ENCODE measurements at places on chromosomes 1 and 21.

DNA sequence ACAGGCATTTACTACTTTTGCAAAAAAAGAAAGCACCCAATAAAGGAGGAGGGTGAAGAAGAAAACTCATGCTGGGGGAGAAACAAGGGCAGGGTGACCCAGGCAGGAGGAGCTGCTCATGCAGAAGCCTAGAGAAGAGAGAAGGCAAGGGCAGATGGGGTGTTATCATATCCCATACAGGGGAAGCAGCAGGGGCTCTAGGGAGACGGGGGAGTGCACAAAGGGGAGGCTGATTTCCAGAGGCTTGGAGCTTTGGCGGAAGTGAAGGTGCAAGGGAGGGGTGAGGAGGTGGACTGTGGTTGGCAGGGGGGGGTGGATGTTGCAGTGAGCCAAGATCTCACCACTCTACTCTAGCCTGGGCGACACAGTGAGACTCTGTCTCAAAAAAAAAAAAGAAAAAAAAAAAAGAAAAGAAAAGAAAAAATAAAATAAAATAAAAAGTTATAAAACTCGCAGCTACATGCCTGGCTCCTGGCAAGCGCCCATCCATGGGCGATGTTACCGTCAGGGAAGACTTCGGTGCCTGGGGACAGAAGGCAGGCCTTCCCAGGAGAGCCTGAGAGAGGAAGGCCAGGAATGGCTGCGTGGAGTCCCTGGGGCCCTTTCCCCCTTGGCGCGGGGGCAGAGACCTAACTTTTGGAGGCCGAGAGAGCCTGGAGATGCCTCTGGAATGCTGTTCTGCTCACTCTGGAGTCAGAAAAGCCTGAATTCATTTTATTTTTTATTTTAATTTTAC lies 3.3 kb upstream of the FCN3 start:
- DNase-seq, result no peak

DNA sequence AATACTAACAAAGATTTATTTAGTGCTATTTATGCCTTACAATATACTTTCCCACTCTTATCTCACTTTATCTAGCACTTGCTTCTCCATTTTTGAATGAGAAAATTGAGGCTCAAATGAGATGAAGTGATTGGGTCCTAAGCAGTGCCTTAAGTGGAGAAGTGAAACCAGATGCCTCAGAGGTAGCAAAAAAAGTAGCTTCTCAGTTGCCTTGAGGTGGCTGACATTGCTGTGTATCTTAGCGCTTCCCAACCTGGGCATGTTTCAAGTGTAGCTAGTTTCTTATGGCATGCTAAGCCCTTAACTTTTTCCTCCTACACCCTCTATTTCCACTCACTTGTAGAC lies 390.4 kb downstream of the OMA1 start:
- DNase-seq, result no peak

DNA sequence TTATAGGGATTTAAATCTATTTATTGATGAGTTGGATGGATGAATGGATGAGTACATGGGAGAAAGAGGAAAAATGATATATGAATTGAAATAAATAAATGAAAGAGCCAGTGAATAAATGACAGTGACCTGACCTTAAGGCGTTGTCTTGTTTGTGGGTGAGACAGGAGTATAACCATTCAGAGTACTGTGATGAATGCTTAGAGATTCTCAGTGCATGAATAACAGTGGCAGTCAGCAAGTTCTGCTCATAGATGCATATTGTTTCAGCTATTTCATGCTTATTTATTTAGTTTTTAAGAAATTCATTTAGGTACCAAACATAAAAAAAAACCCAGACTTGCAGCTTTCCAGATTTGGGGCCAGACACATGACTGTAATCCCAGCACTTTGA lies 116.4 kb downstream of the FGGY start:
- DNase-seq, result no peak

- DNase-seq, result no peak
These were observed 6.6 kb upstream of the MIIP start for GRCh38 chr1:12012560-12013316.

DNA sequence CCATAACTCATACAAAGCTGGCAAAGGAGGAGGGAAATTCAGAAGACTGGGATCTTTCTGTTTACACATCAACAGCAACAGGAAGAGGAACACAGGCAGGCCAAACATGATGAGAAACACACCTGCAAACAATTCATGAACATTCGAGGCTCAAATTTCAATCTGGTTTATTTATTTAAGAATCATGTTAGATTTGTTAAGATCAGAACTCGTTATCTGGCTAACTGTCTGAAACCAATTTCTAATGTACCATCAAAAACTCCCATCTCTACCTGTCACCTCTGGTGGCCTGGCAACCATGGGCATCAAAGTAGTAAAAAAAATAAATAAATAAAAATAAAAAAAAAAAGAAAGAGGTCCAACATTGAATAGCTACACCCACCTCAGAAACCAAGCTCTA lies 9.8 kb downstream of the LBR start:
- DNase-seq, result no peak

- DNase-seq, result no peak
These were observed 8.0 kb downstream of the MED8 start for GRCh38 chr1:43381612-43382011.

- DNase-seq, result no peak
These were observed 701.9 kb upstream of the ZP4 start for GRCh38 chr1:238592621-238593020.

DNA sequence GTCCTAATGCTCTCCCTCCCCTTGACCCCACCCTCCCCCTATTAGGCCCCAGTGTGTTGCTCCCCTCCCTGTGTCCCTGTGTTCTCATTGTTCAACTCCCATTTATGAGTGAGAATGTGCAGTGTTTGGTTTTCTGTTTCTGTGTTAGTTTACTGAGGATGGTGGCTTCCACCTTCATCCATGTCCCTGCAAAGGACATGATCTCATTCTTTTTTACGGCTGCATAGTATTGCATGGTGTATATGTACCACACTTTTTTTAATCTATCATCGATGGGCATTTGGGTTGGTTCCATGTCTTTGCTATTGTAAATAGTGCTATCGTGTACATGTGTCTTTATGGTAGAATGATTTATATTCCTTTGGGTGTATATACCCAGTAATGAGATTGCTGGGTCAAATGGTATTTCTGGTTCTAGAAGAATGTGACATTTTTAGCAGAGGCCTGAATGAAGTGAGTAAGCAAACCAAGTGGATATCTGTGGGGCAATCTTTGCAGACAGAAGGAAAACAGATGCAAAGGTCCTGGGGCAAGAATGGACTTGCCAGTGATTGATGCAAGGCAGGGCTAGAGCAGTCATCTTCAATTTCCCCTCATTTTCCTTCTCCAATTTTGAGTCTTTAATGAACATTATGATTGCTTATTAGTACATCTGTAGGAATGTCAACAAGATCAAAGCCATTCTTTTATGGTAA lies 50.2 kb downstream of the UBE4B start:
- DNase-seq, result no peak

GRCh38 chr1:218496561-218496960 lies 151.4 kb downstream of the TGFB2 start:
- DNase-seq, result no peak

GRCh38 chr1:151807766-151808165 lies 2.5 kb upstream of the LINGO4 start:
- DNase-seq, result no peak

- DNase-seq, result no peak
These were observed 689.5 kb upstream of the NCAM2 start for GRCh38 chr21:20308586-20309315.

DNA sequence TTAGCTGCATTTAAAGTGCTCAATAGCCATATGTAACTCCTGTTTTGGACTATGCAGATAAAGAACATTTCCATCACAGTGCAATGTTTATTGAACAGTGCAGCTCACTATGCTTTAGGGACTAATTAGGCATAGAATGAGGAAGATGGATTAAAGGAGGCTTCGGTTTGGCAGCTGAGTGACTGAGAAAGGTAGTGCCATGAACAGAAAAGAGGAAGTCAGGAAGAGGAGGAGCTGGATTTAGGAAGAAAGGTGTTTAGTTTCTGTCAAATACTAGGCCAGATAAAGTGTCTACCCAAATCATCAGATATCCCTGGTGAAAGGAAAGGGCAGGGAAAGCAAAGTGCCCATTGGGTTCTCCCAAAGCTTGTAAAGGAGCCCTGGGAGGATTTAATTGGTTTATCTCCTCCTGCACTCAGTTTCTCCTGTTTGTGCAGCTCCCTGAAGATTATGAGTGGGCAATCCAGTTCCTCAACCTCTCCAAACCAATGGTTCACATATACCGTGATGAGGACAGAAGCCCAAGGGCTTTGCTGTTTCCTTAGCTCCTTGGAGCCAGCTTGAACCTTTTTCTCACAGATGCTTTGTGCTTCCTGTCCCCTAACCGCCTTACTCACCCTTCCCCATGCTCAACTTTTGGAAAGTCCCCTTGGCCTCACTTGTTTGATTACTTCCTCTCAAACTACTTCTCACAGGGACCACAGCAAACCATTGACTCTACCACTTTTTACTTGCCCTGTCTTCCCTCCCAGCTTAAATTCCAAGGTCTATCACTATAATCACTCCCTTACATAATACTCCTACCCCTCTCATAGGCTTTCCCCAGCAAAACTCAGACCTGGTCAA lies 3.5 kb upstream of the RAP1A start:
- DNase-seq, result no peak

DNA sequence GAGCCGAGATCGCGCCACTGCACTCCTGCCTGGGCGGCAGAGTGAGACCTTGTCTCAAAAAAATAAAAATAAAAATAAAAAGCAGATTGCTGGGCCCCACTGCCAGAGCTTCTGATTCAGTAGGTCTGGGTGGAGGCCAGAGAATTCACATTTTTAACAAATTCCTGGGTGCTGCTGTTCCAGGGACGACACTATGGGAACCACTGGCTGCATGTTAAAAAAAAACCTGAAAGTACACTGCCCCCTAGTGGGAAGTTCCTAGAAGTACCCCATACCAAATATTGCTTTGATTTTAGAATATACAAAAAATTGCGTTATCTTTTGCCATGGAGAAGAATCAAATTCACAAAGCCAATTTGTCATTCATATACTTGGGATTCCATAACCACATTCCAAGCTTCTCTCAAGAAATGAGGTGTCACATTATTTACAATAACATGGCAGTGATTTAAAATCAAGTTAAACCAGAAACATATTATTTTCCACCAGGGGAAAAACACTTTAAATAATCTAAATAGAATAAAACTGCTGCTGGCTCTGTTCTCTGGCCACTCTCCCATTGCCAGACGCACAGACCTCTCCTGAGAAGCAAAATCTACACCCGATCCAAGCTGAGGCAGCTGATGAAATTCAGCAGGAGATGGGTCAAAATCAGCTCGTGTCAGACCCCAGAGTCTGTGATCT lies 27.4 kb downstream of the SYF2 start:
- DNase-seq, result no peak

DNA sequence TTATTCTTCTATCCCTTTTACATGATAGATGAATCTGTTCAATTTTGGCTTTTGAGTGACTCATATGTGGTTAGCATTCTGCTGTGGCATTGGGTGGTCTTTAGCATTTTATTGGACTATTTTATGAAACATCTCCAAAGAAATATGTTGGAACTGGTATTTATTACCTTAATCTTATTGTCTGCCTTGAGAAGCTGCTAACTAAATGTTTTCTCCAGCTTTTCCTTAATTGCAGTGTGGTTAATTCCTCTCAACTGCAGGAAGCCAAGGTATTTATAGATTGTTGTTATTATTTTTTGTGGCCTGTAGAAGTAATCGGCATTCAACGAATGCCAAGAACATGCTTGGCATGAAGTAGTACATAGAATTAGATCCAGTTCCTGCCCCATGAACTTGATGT lies 64.1 kb downstream of the NOS1AP start:
- no peak for DNase-seq

GRCh38 chr1:8739377-8739776 lies 78.1 kb downstream of the RERE start:
- DNase-seq, result no peak

DNA sequence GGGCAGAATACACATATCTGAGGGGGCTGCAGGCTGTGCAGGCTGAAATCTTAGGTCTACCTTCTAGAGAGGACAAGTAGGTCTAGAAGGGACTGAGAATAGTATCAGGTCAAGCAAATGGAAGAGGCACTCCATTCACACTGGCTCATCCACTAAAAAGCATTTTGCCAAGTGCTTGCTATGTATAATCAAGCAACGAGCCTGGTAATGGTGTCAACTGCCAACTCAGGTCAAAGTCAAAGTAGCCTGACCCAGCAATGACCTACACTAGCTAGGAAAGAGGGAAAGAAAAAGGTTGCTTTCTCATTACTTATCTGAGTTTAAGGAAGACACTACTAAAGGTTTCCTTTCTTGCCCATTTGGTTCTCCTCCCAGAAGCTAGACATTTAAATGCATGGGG lies 10.8 kb downstream of the KCND3 start:
- DNase-seq, result no peak

- DNase-seq, result no peak
These were observed 43.3 kb downstream of the POU2F1 start for GRCh38 chr1:167263819-167264464.

GRCh38 chr1:24540051-24540905 lies 15.6 kb upstream of the NCMAP start:
- DNase-seq, result no peak

DNA sequence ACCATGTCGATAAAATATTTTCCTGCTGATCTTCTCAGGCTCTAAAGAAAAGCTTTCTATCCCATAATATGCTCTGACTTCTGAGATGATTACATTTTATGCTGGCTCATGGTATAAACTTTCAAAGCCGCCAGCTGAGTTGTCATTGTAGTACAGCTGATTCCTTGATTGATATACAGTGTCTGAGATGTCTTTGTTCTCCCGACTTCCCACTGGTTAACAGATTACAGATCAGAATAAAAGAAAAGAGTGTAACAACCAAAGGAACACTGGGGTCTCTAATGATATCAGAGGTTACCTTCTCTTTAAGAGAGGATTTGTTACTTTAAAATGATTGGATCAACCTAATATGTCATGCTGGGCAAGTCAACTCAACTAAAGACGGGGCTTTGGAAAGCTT lies 485.4 kb upstream of the LRRC7 start:
- DNase-seq, result no peak

DNA sequence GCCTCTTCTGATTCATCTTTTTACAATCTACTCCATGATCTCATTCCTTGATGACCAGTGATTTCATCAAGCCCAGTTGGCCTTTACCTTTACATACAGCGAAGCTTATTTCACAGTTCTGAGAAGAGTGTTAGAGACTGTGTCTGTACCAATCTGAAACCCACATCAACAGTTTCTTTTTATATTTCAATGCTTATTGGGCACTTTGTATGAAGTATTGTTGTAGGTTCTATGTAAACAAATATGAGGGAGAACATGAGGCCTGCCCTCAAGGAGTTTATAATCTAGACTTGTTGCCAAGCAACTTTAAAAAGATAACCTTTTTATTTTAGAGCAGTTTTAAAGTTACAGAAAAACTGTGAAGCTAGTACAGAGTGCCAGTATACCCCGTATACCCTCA lies 27.5 kb upstream of the RWDD3 start:
- DNase-seq, result no peak
